Dermis blood vessel endothelial cell (primary cell): ENCODE measurements at places on chromosomes 7 and 10. TPM values are rescaled to one million over a fixed set of nuclear protein-coding genes. Genes with fewer than 3 reads are reported as not detected.

DNA sequence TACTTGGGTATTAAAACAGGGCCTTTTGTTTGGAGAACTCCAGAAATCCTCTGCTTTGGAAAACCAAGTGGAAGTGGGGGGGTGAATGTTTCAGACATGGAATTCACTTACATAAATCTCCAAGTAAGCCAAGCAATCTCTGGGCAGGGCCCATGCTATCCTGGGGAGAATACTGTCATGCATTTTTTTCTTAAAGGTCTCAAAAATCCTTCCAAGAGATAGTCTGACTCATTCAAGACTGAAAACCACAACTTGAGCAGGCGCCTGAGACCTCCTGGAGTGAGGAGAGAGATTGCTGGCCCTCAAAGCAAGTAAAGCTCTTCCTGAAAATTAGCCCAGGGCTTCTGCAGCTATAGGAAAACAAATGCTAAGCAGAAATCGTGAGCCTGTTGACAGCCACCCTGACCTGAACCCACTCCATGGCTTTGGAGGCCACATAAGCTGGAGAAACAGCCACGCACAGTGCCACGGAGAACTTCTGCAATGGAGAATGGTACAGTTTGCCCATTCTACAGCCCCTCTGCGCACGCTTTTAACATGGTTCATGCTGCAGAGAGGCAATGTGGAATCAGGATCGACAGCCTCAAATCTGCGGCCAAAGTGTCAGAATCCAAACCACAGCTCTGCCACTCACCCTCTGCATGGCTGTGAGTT, 203.1 kb upstream of the AUTS2 start:
- DNase-seq = no peak

GRCh38 chr7:154987571-154987970, 15.4 kb downstream of the PAXIP1 start:
- no peak for DNase-seq

GRCh38 chr7:40311307-40311706, 176.5 kb downstream of the SUGCT start:
- DNase-seq = no peak

GRCh38 chr10:118520116-118520742, 75.2 kb downstream of the PRLHR start:
- DNase-seq = no peak

DNA sequence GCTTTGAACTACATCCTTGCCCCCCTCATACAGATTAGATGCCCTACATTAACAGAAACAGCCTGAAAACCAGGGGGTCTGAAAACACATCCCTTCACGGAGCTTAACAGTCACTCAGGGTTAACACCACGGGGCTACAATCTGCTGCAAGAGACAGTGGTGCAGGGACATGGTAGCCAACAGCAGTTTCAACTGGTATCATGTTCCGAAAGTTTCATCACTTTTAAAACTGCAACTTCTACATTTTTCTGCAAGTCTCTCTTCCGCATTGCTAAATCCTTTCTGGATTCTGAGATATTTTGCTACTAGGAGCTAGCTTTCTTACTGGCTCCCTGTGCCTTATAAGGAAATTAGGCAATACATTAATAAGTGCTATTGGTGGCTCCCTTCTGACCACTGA, 92.6 kb downstream of the JAZF1 start:
- no peak for DNase-seq

CREB5 gene
- total RNA-seq = 1.5 and 4.1 TPM in 2 replicates

TUBAL3 gene
- 0.28 and 0.34 TPM in 2 replicates for total RNA-seq
